ENCODE measurements at places on chromosomes 3 and 15.

GRCh38 chr3:95705786-95706418, 1108.5 kb upstream of the EPHA6 start:
- DNase-seq = no peak

DNA sequence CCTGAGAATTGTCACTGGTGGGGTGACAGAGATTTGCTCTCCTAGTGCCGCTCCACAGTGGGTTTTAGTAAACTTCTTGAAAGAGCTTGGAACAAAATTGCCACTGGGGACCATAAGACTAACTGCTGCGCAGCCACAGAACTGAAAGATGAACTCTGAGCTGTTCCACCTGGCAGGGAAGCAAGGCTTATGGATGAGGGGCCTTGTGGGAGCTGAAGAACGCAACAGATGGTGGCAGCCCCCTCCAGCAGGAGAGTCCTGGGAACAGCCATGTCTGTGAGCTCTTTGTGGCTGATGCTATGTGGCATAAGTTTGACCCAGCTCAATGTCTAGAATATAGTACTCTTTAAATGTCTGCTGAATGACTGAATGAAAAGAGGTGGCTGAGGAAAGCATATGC, 66.8 kb upstream of the C2CD4B start:
- no peak for DNase-seq

GRCh38 chr15:56215769-56216168, 27.9 kb downstream of the RFX7 start:
- no peak for DNase-seq

DNA sequence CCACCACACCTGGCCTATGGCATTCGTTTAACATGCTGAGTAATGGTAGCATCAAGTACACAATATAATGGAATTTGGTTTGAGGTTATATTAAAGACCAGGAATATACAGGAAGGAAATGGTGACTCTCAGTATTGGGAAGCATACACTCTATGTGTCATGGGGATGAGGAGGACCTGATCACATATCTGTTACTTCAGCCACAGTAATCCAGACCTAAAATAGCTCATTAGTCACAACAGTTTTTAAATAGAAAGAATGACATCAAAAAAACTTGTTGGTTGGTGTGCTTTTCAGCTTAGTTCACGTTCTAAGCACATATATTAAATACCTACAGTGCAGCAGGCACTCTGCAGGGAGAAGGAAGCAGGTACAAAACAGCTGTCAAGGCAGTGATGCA, 52.5 kb upstream of the ATP2C1 start:
- peak; percentile 43 for DNase-seq

DNA sequence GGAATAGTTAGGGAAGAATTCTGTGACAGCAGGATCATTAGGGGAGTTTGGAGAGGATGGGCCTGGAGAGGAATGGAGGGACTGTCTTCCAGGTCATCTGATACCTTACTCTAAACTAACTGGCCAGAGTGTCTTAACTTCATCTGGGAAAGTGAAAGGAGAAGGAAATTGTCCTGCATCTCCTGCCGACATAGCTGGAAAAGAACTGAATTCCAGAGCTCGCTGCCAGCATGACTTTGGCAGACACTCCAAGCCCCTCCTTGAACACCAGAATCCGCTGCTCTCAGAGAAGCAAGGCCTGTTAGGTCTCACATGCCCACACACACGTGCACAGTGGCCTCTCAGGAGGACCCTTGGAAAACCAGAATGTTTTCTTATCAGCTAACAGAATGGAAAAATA, 10.5 kb downstream of the ABI3BP start:
- DNase-seq = no peak

- peak; percentile 95 for DNase-seq
Measured at GRCh38 chr3:123660900-123661299, 76.0 kb upstream of the HACD2 start.

DNA sequence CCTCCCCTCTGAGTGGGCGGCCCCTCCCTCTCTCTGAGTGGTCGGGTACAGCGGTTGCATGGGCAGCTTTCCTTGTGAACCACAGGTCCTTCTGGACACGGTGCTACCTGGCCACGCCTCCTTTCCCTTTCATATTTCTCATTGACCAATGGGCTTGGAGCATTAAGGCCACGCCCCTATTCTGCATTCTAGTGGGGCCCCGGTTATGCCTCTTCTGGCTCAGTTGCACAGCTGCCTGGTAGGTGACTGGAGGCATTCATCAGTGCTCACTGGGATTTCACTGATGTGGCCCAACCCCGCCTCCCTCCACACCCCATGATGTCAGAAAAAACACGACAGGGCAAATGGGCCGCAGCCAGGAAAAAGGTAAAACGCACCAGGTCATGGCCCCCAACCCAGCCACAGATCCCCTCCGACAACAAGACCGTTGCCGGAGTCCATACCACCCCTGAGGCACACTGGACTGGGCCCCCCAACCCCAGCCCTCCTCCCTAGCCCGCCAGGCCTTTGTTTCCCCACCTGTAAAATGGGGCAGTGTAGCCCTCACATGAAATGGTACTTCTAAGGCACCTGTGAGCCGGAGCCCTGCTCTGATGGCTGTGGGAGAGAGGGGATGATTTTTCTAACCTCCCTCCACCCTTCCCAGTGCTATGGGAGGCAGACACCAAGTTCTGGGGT, 26.3 kb downstream of the NGRN start:
- no peak for DNase-seq

GRCh38 chr3:27216955-27217552, 152.1 kb downstream of the NEK10 start:
- no peak for DNase-seq

GRCh38 chr15:89171136-89172072, 50.0 kb downstream of the RLBP1 start:
- no peak for DNase-seq

GRCh38 chr3:140166861-140167599, 232.0 kb downstream of the CLSTN2 start:
- no peak for DNase-seq

DNA sequence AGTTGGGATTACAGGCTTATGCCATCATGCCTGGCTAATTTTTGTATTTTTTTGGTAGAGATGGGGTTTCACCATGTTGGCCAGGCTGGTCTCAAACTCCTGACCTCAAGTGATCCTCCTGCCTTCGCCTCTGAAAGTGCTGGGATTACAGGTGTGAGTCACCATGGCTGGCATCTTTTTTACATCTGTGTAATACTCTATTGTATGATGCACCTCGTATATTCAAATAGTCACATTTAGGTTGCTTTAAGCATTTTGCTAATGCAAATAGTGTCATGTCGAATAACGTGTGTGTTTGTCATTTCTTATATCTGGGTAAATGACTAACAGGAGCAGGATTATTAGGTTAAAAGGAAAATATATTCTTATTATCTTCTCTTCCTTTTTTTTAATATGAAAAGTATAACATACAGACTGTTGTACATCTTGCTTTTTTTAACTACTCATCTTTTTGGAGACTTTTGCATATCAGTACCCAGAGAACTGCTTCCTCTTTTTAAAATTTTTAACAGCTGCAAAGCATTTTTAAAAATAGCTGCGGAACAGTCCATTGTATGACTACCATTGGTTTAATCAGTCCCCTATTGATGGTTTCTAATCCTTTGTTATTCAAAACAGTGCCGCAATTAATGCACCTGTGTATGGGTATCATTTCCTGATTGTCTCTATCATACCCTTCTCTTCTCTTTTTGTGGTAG, 13.4 kb downstream of the SCAMP5 start:
- no peak for DNase-seq

GRCh38 chr3:122406198-122406597, 9.7 kb downstream of the WDR5B start:
- no peak for DNase-seq

DNA sequence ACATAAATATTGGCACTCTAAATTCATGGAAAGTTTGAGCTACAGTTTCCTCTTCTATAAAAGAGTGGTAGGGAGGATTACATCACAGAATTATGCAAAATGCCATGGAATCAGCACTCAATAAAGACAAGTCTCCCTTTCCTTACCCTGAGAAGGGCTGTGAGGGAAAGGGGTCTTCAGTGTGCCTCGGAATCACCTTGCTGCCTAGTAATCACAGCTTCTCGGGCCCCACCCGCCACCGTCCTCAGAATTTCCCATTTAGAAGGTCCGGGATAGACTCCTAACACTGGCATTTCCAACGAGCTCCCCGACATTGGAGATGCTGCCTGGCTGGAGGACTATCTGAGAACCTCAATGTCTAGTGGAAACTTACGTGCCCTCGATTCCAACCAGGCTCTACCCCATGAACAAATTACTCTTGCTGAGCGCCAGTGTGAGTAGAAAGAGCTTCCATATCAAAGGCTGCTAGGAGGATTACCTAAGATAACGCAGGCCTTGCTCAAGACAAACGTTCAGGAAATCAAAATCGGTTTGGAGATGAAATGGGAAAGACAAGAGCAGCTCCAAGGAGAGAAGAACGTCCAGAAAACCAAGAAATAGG, 92.1 kb upstream of the CHD2 start:
- no peak for DNase-seq

- no peak for DNase-seq
Measured at GRCh38 chr15:67103869-67104268, 38.5 kb downstream of the SMAD3 start.

GRCh38 chr3:53324105-53324504, 23.2 kb downstream of the DCP1A start:
- DNase-seq = no peak

- no peak for DNase-seq
Measured at GRCh38 chr3:46092702-46093080, 65.4 kb upstream of the XCR1 start.

DNA sequence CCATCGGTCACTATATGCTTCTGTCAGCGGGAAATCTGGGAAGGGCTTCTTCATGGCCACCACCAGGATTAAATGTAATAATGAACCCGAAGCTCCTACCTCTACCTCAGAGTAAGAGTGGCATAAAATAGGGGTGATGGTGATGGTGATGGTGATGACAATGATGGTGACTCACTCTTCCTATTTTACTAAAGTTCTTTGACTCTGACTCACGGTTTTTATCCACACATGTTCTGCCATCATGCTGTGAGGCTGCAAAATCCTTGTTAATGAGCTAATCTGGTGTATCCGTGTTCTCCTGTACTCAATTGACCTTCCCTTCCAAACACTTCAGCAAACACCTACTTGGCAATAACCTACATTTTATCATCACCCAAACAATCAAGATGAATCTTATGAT, 18.3 kb upstream of the FOXP1 start:
- DNase-seq = peak; percentile 55

DNA sequence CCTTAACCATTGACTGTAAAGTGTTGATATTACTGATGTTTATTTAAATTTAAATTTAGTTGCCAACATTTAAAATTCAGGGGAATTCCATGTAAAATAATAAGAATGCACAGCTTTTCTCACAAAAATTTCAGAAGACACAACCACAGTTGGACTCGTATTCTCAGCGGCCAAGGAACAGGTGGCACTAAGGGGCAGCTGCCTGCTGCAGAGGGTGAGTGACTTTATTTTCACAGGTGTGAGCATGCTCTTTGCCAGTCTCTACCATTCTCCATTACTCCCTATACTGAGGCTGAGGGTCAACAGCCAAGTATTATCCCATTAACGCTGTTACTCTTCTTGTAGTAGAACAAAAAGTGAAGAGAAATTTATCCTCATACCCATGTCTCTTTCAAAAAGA, 92.1 kb upstream of the GADL1 start:
- DNase-seq = no peak

GRCh38 chr3:26345613-26346012, 277.0 kb upstream of the LRRC3B start:
- DNase-seq = no peak

DNA sequence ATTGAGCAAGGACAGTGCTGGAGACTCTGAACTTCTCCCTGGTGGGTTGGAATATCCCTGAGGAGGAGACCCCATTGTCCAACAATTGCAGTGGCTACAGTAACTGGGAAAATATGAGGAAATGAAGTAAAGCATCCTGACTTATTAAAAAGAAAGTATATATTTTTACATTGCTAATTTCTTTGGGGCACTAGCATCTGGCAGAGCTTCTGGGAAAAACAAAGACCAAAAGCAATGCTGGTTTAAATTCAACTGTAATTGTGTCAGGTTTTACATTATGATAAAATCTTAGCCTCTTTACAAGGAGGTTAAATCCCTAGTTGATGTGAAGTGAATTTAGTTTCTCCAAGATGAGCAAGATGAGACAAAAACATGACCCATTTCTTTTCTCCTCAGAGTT, 454.0 kb upstream of the RBMS3 start:
- no peak for DNase-seq

DNA sequence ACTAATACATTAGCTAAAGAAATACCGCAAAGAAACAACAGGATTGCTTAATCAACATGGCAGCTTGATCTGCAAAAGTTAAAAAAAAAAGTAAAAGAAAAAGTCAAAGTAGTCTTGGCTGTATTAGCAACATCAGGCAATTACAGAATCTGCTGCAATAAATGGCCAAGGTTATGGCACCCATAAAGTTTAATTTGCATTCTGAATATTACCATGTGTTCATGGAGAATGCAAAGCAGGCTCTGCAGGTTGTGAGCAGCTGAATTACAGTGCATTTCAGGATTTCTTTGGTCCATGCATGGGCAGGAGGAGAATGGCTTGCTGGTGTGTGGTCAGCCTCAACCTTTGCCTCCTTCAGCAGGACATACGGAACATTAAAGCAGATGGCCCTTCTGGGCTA, 199.1 kb upstream of the AZI2 start:
- no peak for DNase-seq

GRCh38 chr3:128222796-128223385, 69.6 kb downstream of the EEFSEC start:
- DNase-seq = no peak

DNA sequence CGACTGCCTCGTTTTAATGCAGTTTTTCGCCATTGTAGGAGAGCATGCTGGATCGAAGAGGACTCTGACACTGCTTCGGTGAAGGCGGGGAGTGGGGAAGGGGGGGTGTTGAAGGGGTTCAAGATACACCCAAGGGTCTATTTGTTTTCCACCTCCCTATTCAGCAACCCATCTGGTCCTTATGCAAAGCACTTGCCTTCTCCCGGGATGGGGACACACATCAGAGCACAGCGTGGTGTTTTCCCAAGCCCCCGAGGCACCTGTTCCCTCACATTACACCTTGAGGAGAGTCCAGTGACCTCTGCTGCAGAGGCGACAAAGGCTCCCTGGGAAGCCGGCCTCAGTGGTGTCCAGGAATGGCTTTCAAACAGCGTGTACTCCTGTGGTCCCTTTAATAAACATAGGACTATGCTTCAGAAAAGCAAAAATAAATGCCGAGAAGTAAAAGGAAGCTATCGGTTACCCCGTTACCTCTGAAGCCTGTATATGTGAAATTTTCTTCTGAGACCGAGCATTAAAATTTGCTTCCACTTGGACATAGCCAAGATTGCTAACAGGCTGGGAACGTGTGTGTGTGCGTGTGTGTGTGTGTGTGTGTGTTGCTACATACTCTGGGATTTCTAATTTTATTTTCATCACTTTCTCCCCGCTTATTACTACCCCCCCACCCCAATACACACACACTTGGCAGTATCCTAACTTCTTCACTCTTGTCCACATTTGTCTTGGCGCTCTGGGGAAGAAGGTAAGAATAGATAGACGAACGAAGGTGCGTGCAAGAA, 53.2 kb downstream of the CCDC54 start:
- DNase-seq = no peak

GRCh38 chr3:73383470-73384049, 241.2 kb downstream of the PDZRN3 start:
- no peak for DNase-seq
